AG04450 (cell line): ENCODE measurements at places on chromosomes 11 and 22.

DNA sequence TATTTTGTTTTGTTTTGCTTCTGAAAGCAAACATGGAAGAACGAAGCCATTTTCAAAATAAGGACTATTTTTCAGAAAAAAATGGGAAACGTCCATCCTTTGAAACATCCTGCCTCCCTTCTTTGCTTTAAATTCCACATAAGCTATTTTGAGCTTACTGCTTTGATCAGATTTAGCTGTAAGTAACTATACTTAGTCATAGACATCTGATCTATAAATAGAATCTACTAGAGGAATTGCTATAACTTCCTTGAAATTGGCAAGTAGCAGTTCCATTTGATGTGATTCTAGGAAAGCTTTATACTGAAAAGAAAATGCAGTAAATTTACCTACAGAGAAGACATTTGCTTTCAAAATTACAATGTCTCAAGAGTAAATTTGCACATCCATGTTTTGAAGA is 305.8 kb downstream of the TTC28 start:
- DNase-seq, result no peak

DNA sequence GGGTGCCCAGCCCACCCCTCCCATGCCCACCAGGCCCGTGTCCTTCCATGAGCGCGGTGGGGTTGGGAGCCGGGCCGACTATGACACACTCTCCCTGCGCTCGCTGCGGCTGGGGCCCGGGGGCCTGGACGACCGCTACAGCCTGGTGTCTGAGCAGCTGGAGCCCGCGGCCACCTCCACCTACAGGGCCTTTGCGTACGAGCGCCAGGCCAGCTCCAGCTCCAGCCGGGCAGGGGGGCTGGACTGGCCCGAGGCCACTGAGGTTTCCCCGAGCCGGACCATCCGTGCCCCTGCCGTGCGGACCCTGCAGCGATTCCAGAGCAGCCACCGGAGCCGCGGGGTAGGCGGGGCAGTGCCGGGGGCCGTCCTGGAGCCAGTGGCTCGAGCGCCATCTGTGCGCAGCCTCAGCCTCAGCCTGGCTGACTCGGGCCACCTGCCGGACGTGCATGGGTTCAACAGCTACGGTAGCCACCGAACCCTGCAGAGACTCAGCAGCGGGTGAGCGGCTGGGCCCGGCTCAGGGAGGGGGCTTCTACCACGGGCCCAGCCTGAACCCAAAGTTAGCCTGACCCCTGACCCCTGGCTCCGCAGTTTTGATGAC is 3.0 kb downstream of the PKP3 start:
- DNase-seq, result no peak

DNA sequence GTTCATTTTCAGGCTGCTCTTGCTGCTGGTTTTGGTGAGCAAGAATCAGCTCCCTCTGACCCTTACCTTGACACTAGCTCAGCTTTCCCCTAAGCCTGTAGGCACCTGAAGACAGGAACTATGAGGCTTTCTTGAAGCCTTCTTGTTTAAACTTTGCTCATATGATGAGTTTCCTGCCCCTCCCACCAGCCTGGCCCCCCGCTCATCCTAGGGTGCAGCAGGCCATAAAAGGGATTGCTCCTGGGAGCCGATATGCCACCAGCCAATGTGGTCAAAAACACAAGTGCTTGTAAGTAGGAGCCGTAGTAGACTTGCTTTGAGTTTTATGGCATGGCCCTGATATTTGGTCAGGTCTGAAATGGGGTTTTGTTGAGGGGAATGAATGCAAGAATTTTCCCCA is 164.7 kb downstream of the DSCAML1 start:
- DNase-seq, result no peak

DNA sequence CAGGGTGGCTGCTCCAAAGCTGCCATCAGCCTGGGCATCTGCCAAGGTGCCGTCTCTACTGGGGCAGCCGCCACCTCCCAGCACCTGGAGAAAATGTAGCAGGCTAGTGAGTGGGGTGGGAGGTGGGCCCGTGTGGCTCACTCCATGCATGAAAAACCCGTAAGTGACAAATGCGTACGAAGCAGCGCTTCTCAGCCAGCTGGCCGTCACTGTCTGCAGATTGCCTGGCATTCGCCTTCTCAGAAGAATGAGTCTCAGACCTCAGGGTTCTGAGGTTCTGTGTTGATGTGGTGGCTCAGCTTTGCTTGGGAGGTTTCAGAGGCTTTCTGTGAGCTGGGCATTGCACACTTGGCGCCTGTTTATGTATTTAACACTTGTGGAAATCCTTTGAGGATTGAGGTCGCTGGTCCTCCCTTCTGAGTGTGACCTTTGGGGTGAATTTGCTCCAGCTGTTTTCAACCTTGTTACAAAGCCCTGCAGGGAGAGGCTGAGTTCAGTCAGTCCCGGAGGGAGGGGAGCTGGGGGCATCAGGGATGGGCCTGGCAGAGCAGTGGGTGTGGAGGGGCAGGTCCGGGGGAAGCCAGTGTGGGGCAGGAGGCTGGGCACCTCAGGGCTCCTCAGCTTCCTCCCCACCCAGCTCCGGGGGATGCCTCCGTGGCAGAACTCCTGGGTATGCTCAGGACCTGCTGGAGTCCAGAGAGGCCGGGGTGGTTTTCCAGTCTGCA is 977.0 kb downstream of the TBC1D22A start:
- DNase-seq, result no peak

- no peak for DNase-seq
Observed at GRCh38 chr11:65639623-65640482, 2.0 kb downstream of the SIPA1 start.

DNA sequence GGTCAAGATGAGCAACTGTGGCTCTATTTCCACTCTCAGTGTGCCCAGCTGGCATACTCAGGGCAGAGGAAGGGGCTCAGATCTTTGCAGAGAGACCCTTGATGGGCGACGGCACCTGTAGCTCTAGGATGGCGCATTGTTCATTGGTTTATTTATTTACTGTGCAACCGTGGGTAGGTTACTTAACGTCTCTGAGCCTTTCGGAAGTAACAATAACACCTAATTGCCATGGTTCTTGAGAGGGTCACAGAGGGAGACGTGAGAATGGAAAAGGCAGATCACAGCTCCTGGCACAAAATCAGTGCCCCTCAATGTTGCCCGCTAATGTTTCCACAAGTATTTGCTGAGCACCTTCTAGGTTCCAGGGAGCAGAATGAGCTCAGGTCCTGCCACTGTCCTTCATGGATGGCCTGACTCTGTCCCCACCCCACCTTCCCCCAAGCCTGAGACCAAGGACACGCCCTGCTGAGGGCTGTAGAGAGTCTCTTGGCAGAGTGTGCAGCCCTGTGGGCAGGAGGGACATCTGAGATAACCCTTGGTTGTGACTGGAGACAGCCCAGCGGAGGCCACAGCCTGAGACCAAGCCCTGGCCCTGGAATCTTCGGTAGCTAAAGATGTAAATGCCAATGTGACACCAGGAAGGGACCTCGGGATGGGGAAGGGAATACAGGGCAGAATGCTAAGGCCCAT is 780 bp upstream of the ALDH3B2 start:
- no peak for DNase-seq

DNA sequence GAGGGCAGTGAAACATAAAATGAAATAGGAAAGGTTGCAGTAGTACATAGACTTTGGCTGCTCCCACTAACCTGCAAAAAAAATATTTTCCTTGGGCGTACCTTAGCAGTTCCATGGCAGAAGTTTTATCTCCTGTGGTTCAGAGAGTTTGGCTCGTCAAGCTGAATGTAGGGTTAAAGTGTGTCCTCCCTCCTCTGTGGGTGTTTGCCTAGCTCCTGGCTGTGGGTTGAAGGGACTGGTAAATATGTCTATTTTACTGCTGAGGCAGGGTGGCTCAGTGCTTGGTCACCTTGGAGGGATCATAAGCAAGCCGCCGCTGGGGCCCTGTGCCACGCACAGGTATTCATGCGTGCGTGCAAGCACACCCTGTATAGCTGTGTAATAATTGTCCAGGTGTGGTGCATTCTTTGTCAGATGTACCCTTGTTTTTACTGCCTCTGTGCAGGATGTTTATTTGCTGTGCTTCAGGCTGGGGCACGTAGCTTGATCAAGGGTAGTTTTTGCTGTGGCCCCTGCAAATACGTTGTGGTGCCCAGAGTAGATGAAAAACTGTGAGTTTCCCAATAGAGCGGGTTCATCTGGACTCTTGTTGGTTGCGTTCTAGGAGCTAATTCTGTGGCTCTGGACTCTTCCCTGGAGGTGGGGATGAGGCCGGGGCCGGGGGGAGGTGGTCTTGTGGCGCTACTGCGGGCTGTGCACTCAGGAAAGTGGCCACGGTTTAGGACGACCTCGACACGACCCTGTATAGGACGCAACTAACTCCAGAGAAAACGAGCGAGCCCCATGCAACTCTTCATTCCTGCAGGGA is 732 bp upstream of the SORL1 start:
- no peak for DNase-seq

DNA sequence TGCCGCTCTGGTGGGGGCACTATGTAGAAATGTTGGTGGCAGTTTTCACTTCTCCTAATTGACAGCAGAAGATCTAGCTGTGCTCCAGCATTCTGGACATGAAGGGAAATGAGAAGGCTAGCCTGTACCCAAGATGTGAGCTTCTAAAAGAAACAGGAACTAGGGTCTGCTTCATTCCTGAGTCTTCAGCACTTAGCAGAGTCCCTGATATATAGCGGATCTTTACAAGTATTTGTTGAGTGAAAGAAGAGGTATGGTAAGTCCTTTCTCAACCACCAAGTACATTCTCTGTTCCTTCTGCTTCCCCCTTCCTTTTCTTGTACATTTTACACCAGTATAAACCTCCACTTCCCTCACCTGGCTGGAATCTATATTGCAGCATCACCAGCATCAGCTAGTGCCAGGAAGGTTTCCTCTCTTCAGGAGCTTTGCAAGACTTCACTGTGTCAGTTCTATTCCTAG is 408.3 kb upstream of the CADM1 start:
- no peak for DNase-seq

DNA sequence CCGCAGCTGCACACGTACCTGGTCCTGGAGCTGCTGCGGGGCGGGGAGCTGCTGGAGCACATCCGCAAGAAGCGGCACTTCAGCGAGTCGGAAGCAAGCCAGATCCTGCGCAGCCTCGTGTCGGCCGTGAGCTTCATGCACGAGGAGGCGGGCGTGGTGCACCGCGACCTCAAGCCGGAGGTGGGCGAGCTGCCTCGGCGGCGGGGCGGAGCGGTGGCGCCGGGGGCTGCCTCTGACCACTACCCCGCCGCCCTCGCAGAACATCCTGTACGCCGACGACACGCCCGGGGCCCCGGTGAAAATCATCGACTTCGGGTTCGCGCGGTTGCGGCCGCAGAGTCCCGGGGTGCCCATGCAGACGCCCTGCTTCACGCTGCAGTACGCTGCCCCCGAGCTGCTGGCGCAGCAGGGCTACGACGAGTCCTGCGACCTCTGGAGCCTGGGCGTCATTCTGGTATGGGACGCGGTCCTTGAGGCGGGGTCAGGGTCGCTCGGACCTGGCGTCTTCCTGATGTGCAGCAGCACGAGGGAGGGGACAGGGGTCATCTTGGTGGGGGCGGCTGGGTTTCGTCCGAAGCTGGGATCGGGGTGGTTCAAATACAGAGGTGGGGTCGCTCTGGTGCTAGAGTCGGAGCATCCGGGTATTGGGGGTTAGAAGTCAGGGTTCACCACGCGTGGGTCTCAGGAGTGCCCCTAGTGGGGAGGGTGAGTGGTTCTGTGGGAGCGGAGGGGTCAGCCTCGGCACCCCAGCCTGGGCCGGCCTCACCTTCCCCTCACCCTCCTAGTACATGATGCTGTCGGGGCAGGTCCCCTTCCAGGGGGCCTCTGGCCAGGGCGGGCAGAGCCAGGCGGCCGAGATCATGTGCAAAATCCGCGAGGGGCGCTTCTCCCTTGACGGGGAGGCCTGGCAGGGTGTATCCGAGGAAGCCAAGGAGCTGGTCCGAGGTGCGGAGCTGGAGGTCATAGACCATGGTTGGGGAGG is 10.8 kb downstream of the RPS6KA4 start:
- DNase-seq, result no peak

GRCh38 chr11:2796508-2797113 is 89.0 kb downstream of the CDKN1C start:
- DNase-seq, result no peak

DNA sequence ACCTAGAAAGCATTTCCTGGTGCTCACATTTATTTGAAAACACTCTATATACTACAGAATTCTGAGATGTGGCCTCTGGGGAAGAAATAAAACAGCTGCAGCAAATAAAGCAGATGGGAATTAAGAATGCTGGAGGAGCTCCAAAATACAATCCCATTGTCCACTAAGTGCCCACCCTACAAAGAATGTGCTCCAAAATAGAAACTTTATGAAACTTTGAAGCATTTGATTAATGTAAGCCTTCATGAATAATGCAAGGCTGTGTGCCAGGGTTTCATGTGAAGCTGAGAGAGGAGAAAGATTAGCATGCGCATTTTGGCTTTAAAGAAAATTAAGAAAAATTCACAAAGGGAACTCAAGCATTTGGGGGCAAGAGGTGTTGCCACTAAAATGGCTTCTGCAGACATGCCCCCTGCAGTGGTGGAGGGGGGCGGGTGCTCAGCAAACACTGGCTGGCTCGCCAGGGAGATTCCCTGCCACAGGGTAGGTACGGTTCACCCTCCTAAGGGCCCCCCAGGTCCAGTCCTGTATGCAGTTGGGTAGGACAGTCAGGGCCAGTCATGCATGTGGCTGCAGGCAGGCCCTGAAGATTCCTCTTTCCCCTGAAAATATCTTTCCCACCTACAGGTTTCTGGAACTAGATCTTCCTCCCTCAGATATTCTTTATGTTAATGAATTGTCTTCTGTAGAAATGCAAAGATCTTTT is 46.6 kb upstream of the RCN1 start:
- no peak for DNase-seq

- DNase-seq, result no peak
Observed at GRCh38 chr11:15234796-15235195, 120.1 kb downstream of the INSC start.

DNA sequence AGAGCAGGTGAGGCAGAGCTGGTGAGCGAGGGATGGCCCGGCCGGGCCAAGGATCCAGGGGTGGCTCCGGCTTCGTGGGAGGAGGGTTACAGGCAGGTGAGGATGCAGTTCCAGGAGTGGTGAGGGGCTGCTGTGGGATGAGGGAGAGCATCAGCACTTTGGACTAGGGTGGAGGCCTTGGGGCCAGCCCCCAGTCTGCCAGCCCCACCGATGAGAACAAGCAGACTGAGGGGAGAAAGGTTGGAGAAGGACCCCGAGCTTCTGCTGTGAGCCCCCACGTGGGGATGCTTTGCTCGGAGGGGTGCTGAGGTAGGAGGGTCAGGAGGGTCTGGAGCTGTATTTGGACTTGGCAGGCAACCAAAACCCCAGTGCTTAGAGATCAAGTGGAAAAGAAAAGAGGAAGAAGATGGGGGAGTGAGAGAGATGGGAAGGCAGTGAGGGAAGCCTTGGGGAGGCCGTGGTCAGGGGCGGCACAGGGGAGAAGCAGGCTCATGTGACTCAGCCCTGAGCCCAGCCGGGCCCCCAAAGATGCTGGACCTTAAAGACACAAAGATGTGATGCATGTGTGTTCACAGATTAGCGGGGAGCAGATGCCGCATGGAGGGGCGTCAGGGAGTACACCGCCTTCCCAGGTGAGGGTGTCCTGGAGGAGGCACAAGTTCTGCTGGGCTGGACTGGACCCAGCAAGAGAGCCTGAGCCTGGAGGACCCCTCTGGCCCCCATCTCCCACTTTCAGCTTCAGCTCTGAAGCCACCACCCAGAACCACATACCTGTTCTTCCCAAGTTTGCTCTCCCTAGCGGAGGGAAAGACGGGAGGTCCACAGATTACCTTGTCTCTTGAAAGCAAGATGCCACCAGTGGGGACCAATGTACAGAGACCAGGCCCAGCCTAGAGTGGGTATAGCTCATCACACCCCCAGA is 91.3 kb downstream of the CDKN1C start:
- no peak for DNase-seq
